ENCODE measurements at places on chromosomes 6 and 20.

DNA sequence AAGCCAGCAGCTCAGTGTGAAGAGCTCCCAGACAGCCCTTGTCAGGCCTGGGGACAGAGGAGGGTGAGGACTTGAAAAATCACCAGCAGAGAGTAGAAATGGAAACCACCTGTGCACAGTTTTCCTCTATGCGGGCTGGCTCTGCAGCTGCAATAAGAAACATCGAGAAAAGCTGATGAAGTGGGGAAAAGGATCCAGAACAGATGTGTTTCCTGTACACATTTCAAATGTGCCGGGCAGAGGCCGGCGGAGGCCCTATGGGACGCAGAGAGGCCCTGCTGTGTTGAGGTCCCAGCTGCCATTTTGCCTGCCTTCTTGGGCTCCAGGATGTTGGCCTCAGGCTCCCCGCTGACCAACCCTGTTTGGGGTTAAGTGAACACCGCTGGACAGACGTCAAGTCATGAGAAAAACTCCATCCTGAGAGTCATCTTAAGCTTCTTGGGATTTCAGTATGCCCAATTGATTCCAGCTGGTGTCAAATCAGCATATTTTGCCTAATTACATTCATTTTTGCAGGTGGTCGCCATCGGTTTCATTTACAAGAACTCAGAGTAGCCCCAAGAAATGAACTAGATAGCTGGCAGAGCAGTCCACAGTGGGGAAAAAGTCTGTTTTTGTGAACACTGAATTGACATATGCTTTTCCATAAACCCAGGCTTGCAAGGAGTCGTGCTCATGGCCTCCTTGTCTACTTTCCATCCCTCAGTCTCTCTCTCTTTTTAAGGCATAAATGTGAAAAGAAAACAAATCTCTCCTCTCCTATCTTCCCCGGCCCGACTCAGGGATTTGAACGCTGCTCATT lies 150.4 kb upstream of the PHACTR3 start:
- DNase-seq: no peak

DNA sequence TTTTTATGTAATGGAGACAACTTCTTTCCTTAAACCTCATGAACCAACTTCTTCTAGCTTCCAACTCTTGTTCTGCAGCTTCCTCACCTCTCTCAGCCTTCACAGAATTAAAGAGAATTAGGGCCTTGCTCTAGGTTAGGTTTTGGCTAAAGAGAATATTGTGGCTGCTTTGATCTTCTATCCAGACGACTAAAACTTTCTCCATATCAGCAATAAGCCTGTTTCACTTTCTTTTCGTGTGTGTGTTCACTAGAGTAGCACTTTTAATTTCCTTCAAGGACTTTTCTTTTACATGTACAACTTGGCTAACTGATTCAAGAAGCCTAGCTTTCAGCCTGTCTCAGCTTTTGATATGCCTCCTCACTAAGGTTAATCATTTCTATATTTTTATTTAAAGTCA lies 596.1 kb upstream of the NRSN1 start:
- no peak for DNase-seq

GRCh38 chr6:71079677-71080076 lies 122.8 kb upstream of the B3GAT2 start:
- no peak for DNase-seq

- no peak for DNase-seq
Observed at GRCh38 chr6:22673474-22673873, 104.1 kb downstream of the HDGFL1 start.

GRCh38 chr6:119535332-119535731 lies 185.8 kb upstream of the MAN1A1 start:
- no peak for DNase-seq

- no peak for DNase-seq
Observed at GRCh38 chr6:111952274-111952673, 79.0 kb upstream of the FYN start.

Measured in CD4-positive, alpha-beta T cell treated with Interleukin-6 at 100 ng/mL for 8 hours (primary cell).